ENCODE measurements at places on chromosomes 1 and 21.
A peak's percentile ranks its signal among the peaks of the same experiment; 100 is the strongest.

GRCh38 chr1:154466921-154467417 lies 35.0 kb upstream of the TDRD10 start:
- no peak for DNase-seq

DNA sequence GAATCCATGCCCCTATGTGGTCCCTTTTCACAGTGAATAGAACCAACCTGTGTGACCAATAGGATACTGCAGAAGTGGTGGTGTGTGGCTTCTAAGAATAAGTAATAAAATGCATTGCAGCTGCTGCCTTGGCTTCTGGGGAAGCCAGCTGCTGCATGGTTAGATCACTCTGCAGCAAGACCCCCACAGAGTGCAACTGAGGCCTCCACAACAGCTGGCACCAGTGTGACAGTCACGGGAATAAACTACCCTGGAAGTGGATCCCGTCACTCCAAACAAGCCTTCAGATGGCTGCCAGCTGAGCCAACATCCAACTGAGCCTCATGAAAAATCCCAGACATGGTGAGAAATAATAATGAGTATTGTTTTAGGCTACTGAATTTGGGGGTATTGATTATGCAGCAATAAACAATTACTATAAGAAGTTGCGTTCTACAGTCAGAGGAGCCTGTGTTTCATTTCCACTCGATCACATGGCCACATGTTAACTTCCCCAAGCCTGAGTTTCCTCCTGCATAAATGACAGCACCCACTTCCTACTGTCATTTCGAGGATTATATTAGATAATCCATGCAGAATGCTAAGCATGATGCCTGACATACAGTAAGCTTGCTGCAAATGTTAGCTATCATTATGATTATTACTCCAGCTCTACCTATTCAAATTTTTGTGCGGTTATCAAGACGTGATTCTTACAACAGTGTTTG lies 20.8 kb upstream of the COG2 start:
- no peak for DNase-seq

GRCh38 chr1:98030976-98031375 lies 110.1 kb upstream of the DPYD start:
- no peak for DNase-seq

DNA sequence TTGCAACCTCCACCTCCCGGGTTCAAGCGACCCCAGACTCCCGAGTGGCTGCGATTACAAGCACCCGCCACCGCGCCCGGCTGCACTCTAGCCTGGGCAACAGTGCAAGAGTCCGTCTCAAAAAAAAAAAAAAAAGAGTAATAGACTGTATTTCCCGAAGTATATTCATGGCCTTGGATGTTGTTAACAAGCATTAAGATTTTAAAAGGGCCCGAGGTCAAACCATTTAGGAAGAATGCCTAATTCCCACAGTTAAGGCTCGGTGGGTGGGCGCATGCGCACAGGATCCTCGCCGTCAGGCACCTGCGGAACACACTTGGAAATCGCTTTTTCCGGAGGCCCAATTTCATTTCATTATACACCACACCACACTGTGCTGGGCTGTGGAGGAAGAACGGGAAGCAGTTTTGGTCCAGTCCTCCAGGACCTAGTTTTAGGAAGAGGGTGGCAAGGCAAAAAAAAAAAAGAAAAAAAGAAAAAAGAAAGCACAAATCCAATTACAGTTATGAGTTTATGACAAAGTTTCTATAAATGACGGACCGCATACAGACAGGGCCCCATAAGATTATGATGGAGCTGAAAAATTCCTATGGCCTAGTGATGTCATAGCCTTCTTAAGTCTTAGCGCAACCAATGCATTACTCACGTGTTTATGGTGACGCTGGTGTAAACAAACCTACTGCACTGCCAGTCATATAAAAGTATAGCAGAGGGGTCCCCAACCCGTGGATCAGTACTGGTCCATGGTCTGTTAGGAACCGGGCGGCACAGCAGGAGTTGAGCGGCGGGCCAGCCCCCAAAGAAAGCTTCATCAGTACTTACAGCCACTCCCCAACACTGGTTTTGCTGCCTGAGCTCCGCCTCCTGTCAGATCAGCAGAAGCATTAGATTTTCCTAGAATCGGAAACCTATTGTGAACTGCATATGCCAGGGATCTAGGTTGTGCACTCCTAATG lies 38.2 kb downstream of the H3-3A start:
- peak; percentile 12 for DNase-seq

- DNase-seq: no peak
Observed at GRCh38 chr1:29523576-29523975, 287.3 kb downstream of the PTPRU start.

GRCh38 chr21:35753308-35753707 lies 307.0 kb downstream of the SETD4 start:
- no peak for DNase-seq

- no peak for DNase-seq
Observed at GRCh38 chr1:89546082-89546889, 21.7 kb downstream of the LRRC8B start.

GRCh38 chr1:107877745-107878144 lies 87.2 kb downstream of the VAV3 start:
- no peak for DNase-seq

DNA sequence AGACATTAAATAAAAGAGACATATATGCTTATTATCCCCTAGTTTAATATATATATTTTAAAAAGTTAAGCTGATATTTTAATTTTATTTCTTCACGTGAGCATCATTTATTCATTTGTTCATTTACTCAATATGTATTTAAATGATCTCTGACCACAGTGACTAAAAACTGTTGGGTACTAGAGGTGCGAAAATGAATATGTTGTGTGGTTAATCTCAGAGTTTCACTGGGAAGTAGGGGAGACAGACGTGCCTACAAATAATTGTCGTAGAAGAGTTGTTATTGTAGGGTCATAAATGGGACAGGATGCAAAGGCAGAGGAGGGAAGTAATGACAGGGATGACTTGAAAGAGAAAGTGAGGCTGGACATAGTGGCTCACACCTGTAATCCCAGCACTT lies 213.0 kb upstream of the CACYBP start:
- no peak for DNase-seq

- no peak for DNase-seq
Observed at GRCh38 chr1:221440658-221441057, 301.2 kb downstream of the DUSP10 start.

DNA sequence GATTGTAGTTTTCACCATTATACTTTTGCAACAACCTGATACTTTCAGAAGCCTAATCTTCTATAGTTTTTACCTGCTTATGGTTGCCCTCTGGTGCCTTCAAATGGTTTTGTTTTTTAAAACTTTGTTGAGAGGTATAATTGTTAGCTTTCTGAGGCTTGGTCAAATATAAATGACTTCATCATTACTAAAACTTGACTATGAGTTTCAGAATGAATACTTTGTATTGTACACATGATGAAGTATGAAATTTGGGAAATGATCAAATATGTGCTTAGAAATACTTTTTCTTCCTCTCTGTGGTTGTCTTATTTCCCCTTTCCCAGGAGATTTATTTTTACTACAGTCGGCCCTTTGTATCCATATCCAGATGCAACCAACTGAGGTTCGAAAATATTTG lies 151.8 kb upstream of the B3GALT2 start:
- DNase-seq: no peak

- DNase-seq: no peak
Observed at GRCh38 chr1:177282976-177283375, 112.2 kb downstream of the BRINP2 start.

GRCh38 chr1:66938613-66939012 lies 13.8 kb downstream of the MIER1 start:
- DNase-seq: no peak

DNA sequence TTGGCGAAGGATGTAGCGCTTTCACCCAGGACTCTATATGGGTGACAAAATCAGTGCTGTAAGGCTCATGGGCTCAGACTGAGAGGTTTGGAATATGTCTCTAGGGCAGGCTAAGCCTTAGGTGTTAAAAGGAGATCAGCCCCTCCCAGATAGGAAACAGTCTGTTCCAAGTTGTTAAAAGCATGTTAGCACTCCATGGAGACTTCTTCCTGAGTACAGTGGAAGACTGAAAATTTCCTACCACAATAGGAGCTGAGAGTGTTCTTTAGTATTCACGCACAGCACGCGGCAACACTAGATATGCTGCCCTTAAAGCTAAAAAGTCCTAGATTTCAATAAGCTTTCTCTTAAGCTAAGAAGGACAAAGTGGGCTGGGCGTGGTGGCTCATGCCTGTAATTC lies 122.1 kb downstream of the TRABD2B start:
- DNase-seq: no peak

GRCh38 chr1:186456729-186457255 lies 4.1 kb downstream of the PDC start:
- DNase-seq: no peak

DNA sequence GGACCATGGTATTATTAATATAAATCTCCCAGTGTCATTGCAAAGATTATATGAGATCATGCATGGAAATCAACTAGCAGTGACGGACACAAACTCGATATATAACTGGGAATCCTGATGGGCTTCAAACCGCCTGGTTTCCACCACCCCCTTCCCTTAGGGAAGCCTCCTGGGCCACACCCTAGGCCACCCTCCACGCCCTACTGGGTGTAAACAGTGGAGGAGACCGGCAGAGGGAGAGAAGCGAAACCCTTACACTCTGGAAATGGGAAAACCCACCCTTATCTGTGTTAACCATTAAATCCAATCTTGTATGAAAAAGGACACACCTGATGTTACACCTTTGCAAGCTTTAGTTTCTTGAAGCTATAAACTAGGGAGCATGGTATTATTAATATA lies 595 bp upstream of the ZNHIT6 start:
- no peak for DNase-seq

DNA sequence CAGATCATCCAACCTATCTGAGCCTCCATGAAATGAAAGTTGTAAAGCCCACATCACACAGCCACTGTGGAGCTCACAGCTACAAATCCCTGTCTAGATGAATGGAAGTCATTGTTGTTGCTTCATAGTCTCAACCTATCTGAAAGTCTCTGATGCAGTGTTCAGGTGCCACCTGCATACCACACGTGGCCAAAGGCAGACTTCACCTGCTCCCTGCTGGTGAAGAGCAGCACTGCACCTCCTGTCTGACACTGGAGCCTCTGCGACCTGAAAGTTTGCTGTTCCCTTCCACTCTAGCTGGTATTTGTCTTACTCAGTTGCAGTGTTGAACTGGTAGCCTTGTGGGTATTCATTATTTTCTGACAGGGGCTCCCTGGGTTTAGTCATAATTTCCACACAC lies 18.4 kb downstream of the LORICRIN start:
- DNase-seq: no peak

DNA sequence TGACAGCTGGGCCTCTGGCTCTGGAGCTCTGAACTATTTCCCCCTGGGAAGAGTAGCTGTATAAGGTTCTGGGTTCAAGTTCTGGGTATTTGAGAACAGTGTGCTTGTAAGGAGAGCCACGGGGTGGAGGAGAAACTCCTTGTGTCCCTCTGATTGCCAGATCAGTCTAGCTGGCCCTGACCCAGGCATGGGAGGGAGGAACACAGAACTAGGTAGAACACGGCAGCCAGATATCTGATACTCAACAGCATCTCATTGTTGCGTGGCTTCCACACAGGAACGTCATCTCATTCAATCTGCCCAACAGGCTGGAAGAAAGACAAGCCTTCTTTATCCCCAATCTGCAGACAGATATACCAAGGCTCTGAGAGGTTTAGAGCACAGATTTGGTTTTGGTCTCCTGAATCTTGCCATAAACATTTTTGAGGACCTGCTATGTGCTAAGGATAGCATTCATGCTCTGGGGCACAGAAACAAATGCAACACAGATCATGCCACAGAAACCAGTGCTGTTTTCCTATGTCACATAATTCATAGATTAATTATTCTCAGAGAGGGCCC lies 83.8 kb downstream of the PLXNA2 start:
- no peak for DNase-seq

DNA sequence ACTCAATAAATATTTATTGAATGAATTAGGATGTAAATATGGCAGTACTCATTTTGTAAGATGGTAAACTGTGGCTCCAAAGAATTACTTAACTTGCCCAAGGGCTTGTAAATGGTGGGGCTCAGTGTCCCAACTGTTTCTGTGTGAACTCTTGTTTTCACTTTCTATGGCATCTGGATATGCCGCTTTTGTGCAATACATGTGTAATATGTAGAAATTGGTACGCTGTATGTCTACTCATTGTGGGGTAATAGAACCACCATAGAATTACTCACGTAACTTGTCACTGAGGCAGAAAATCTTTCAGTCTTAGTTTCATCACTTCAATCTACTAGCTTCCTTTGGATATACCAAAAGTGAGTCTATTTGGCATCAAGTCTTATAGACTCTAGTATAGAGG lies 977 bp downstream of the PRPF3 start:
- no peak for DNase-seq

DNA sequence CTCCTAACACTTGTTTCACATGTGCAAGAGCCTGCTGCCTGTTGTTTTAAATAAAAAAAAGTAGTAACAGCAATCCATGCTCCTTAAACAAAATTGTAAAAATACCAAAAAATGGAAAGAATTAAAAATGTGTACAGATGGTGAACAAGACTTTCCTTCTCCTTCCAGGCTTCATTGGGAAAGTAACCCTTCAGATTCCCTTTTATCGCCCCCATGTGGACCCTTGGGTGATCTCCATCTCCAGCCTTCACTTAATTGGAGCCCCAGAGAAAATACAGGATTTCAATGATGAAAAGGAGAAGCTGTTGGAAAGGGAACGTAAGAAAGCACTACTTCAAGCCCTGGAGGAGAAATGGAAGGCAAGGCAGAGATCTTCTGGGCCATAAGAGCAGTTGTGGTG lies 14.2 kb downstream of the VPS13D start:
- no peak for DNase-seq

DNA sequence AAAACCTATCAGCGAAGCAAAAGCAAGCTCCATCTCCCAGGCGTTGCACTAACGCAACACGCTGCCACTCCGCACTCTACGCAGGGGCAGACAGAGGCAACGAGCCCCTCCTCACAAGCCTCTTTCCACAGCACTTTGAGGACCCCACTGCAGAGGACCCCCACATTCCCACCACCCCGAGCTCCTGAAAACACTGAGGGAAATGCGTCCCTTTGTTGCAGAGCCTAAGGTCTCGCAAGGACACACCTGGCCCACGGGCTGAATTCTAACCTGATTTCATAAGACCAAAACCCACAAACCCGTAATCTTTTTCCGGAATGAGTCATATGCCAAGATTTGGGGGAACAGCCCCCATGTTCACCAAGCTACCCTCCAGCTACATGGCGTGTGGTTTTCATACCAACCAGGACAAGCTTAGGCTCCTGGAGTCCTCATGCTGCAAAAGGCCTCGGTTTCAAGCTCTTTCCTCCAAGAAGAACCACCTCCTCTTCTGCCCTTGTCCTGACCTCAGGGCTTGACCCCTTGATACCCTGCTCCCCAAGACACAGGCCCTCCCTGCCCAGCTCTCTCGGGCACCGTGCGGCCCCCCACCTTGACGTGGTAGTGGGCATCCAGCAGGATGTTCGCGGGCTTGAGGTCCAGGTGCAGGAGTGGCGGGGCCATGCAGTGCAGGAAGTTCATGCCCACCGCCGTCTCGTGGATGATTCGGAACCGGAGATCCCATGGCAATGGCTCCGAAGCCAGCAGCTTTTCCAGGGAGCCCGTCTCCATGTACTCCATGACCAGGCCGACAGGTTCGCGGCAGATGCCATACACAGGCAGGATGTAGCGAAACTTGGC lies 10.7 kb downstream of the RIPK4 start:
- DNase-seq: no peak
